ENCODE measurements at places on chromosomes 5 and 9.

DNA sequence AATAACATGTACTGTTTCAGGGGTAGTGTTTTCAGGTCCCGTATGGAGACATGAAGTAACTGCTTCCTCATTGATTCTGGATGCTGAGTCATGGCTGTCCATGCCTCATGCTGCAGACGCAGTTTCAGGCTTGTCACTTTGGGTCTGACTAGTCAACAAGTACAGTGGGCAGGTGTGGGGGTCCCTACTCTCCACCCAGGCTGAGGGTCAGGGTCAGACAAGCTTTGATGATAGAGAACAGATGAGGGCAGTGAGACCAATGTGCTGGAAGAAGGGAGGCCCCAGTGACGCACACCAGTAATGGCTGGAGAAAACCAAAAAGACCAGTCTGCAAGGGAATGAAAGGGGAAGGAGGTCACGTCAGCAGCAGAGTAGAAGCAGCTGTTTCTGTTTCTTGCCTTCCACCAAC, 80.0 kb upstream of the NFIL3 start:
- no peak for DNase-seq

GRCh38 chr9:7366121-7366520, 433.5 kb downstream of the DMAC1 start:
- no peak for DNase-seq

DNA sequence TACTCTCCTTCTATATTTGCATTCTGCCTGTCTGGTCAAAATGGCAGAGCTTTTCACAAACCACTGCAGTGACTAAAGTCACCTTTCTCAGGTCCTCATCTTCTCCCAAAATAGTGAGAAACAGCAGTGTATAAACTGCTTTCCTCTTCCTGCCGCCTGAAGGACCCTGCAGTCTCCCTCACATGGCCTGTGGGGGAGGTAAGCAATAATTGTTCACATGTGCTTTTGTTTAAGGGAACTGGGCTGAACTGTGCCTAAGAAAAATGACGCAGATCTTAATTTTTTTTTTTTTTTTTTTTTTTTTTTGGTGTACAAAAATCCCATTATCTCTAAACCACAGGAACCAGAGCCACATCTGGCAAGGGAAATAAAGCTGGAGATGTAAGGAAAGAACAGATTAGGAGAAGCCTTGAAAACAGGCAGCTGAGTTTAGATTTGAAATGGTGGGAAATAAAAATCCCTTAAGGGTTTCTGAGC, 131.7 kb upstream of the VLDLR start:
- peak; percentile 33 for DNase-seq

- DNase-seq, result peak; percentile 57
Observed at GRCh38 chr9:27154908-27155307, 45.9 kb downstream of the TEK start.

GRCh38 chr5:150442699-150443080, 6.8 kb downstream of the RPS14 start:
- no peak for DNase-seq

- DNase-seq, result no peak
Observed at GRCh38 chr5:138372225-138372624, 19.7 kb downstream of the KDM3B start.

DNA sequence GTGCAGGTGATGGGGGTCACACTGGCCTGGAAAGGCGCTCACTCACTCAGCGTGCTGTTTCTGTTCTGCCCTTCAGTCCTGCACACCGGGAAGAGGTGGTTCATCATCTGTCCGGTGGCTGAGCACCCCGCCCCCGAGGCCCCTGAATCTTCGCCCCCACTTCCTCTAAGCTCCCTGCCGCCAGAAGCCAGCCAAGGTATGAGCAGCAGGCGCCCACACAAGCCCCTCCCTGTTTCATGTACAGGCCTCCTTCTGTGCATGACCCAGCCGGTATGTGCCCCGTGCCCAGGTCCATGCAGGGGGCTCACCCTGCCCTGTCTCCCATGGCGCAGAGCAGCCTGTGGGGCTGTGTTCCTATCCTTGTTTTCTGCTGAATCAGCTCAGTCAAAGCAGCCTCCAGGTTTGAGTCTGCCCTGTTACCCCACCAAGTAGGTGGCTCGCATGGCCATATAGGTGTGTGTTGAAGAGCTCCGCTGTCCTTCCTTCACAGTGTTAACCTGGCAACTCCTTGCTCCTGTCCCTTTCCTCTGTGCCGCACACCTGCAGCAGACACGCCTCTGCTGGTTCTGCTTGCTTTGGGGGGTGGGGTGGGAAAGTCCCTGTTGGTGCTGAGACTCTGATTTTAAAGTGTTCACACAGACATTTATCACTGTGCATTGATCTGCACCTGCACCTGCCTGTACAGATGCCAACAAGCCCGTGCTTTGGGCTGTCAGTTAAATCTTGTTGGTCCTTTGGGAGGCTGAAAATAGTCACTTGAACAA, 84.8 kb downstream of the WNK2 start:
- peak; percentile 12 for DNase-seq

DNA sequence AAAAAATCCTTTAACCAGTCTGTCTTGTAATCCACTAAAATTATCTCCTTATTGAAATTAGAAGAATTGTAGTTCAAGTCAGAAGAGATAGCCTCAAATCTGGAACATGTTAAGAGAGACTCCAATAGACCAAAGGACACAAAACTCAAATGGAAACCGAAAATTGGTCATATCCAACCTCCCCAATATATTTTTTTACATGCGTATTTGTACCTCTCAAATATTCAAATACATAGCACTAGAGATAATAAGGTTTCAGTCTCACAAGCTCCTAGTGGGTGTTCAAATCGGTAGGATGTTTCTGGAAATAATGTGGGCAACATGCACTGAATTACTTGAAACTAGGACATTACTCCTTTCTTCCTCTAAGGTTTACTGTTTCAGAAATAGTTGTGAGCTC, 33.5 kb downstream of the EPB41L4A start:
- DNase-seq, result no peak

- no peak for DNase-seq
Observed at GRCh38 chr9:93541581-93542349, 34.6 kb upstream of the PHF2 start.

- DNase-seq, result peak; percentile 58
Observed at GRCh38 chr9:134381671-134382516, 55.6 kb downstream of the RXRA start.

GRCh38 chr5:114319821-114320220, 42.0 kb upstream of the KCNN2 start:
- DNase-seq, result no peak

DNA sequence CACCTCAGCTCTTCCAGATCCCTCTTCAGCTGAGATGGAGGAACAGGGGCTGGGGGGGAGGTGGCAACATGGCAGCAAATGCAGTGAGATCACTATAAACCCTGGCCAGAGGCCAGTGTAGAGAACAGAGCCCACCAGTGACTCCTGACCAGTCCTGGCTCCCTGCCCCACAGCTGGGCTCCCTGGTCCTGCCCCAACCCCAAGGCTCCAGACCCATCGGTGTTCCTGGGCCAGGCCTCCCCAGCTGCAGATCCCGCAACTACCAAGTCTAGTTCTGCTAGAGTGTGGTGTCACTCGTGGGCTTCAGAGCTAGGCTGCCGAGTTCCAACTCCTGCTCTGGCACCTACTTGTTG, 16.8 kb downstream of the AKNA start:
- no peak for DNase-seq

DNA sequence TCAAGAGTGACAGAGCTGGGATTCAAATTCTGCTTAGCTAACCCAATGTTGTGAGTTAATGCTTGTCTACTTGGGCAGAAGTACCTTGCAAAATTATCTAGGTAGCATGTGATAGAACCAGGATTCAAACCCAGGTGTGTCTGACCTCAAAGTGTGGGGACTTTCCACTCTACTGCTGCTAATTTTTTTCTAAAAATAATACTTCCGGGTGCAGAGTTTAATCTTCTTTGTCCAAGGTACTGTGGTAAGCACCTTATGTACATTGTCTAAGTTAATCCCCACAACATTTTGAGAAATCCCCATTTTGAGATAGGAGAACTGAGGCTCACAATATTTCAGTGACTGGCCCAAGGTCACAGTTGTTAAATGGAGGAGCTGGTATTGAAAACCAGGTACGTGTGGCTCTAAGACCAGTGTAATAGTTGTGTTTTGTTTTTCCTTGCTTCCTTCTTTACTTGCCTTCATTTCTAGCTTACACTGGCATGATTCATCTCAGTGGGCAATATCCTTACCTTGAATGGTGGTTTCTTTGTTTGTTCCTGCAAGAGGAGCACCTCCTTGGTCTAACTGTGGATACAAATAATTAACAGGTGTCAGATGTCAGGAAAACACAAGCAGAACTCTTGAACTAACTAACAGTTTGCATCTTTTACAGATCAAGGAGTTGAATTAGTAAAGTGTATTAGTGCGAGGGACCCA, 7.5 kb downstream of the ALDOB start:
- no peak for DNase-seq

DNA sequence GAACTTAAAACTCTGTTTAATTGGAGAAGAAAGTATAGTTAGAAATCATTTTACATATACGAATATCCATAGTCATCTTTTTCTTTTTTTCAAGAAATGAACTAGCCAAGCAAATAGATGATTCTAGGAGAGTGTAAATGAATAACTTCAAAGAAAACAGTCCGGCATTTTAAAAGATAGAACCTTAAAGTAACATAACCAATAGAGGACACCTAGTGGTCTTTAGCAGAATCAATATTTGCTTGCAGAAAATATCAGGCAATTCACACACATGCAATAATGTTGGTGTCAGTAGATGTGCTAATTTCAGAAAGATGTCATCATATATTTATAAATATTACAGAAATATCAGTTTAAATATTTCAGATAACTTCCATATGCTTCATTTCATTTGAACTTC, 57.1 kb downstream of the HCN1 start:
- no peak for DNase-seq

All from femur (tissue), 1 donor.